ENCODE measurements at places on chromosomes 7 and 10.

GRCh38 chr7:85196696-85197095 lies 9.8 kb upstream of the SEMA3D start:
- DNase-seq, result no peak

DNA sequence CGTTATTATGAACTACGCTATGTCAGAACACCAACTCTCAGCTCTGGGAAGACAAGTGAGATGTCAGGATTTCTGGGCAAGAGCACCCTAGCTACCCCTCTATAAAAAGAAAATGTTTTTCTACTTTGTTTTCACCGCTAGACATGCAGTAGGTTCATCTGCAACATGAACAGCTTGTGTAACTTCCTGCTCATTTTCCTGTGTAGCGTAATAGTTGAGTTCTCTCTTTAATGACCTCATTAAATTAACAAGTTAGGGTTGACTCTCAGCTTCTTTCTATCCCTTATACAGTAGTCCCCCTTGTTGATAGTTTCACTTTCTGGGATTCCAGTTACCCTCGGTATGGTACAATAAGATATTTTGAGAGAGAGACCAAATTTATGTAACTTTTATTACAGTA lies 329.4 kb upstream of the ZNF32 start:
- no peak for DNase-seq

DNA sequence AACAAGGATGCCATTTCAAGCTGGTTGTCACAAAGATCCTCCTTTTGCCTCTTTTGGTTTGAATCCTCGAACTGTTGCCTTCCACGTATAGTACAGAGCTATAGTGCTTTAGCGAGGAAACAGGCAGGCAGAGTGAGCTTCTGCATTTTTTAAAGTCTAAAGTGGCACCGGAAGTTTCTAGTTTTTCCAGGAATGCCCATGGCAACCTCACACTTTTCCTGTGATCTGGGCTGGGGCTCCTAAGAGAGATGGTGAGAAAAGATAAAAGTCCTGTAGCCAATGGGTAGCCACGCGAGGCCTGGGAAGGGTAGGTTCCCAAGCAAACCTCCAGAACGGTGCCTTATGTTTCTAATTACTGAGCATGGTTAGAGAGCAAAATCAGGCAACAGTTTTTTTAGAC lies 76.7 kb downstream of the CALD1 start:
- no peak for DNase-seq

GRCh38 chr7:139745678-139746143 lies 32.1 kb downstream of the HIPK2 start:
- DNase-seq, result no peak

DNA sequence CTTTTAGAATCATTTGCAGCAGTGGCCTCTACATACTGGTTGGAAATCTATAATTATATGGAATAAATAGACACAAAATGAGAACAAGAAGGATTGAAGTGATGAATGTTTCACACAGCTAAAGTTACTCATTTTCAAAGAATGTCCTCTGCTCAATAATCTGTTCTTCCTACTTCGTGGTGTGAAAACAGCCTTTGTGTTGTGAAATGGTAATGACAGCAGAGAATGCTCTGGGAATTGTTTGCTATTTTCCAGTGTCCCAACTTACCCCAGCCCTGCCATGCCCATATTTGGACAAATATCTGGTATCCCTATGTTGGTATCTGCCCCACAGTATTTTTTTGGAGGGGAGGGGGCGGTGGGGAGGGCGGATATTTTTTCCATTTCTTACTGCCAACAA lies 130.4 kb downstream of the GLI3 start:
- DNase-seq, result peak; percentile 45

GRCh38 chr10:32068569-32068968 lies 12.3 kb upstream of the KIF5B start:
- DNase-seq, result no peak

GRCh38 chr10:36385693-36386092 lies 739.7 kb upstream of the ANKRD30A start:
- DNase-seq, result no peak

DNA sequence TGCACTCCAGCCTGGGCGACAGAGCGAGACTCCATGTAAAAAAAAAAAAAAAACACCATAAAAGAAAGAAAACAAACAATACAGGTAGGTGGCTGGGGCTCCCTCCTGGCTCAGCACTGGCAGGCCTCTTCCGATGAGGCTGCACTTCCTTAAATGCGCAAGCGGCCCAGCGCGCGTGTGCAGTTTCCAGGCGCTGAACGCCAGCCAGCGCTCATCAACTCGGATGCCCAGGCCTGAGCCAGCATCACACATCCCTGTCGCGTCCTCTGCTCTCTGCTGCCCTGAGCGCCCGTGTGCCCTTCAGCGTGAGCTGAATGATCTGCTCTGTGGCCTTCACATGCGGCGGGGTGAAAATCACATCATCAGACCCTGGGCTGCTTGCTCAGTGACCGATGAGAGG lies 31.8 kb downstream of the NUDT1 start:
- no peak for DNase-seq

DNA sequence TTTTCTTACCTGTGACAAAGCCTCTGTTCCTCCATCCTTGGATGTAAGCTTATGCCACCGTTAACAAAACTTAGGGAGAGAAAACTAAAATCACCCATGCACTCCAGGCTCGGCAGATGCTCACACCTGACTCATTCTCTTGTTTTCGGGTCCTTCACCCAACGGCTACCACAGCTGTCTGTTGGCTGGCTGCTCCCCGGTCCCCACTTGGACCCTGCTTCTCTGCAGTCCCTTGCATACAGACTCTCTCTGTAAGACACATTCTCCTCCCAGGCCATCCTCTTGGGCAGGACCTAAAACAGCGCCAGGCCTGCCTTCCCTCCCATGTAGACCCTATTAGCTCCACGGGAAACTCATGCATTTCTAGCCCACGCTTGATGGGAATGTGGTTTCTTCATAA lies 12.1 kb upstream of the INHBA start:
- DNase-seq, result no peak

- DNase-seq, result no peak
Measured at GRCh38 chr7:29154076-29154475, 7.7 kb upstream of the CPVL start.

GRCh38 chr10:89738551-89739209 lies 37.3 kb downstream of the KIF20B start:
- no peak for DNase-seq

DNA sequence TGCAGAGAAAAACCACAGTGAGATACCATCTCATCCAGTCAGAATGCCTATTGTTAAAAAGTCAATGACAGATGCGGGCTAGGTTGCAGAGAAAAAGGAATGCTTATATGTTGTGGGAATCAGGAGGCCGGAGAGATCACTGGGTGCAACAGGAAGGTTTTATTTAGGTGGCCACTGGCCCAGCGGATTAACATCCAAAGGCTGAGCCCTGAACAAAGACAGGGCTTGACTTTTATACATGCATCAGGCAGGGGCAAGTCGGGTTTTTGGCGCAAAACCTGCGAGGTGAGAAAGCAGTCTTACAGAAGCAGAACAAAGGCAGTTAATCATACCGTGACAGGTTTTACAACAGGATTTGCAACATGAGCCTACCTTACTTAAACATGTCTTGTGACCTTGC lies 620 bp downstream of the ZNF117 start:
- DNase-seq, result no peak

- no peak for DNase-seq
Measured at GRCh38 chr7:1986366-1987083, 246.2 kb downstream of the MAD1L1 start.

GRCh38 chr10:129679207-129679606 lies 212.2 kb downstream of the MGMT start:
- no peak for DNase-seq

GRCh38 chr7:89776980-89777379 lies 377.3 kb upstream of the STEAP1 start:
- no peak for DNase-seq

DNA sequence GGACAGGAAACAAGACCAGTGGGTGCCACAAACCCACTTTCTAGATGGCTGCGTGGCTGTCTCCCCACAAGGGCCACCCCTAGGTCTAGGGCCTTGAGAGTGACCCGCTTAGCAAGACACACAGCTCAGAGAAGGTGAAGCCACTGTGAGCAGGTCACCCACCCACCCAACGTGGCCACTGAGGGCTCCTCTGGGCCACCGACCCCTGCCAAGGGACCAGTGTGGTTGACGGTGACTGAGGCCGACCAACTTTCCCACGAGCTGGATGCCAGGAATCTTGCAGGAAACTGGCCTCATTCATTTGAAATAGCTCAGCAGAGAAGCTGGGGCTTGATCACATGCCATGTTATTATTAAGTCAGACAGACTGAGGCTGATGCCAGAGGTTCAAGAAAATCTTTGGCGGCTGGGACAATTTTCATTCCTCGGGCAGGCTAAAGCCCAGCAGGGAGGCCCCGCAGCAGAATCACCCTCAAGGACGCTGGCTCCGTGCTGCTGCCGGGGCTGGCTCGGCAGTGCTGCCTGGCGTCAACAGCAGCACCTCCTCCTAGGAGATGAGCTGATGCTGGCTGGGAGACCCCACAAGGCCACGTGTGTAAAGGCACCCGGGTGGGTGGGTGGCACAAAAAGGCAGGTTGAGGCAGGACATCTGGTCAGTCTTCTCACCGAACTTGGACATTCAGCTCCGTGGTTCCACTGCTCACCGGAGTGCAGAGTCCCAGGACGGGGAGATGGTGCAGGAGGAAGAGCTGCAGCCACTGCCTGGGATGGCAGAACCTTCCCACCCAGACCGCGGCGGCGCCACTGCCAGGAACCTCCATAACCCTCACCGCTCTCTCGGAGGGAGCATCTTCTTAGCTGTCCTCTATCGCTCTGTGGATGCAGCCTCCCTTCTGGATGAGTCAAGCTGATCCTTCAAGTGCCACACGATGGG lies 57.8 kb downstream of the ZRANB1 start:
- DNase-seq, result peak; percentile 85

DNA sequence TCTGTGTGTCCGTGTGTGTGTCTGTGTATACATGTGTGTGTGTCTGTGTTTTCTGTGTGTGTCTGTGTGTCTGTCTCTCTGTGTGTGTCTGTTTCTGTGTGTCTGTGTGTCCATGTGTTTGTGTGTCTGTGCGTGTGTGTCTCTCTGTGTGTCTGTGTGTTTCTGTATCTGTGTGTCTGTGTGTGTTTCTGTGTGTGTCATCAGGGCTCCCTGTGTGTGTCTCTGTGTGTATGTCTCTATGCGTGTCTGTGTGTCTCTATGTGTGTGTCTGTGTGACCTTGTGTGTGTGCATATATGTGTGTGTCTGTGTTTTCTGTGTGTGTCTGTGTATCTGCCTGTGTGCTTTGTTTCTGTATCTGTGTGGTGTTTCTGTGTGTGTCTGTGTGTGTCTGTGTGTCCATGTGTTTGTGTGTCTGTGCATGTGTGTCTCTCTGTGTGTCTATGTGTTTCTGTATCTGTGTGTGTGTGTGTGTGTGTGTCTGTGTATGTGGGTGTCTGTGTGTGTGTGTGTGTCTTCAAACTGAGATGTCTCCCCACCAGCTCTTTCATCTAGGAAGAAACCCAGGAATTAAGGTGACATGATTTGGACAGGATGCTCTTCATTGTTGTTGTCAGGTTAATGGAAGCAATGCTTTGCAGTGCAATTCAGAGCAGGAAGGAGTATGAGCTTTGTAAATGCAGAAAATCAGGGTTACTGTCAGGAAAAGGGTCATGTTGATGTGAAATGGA lies 20.7 kb upstream of the PPIF start:
- DNase-seq, result no peak

DNA sequence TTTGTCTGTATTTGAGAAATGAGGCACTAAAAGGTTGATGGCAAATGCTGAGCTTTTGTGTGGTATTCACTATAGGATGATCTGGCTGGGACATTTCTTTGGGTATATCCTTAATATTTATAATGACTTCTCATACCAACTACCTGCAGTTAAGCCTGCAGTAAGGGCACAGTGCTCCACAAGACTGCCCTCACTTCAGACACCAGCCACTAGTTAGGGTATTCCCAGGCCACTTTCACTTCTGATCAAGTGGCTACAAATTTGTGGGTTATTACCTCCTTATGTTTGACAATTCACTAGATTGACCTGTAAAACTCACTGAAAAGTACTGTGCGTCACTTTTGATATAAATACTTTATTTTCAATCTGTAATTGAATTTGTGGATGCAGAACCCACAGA lies 20.3 kb downstream of the CCDC126 start:
- DNase-seq, result no peak

GRCh38 chr7:2440608-2441245 lies 35.5 kb downstream of the GRIFIN start:
- peak; percentile 7 for DNase-seq

DNA sequence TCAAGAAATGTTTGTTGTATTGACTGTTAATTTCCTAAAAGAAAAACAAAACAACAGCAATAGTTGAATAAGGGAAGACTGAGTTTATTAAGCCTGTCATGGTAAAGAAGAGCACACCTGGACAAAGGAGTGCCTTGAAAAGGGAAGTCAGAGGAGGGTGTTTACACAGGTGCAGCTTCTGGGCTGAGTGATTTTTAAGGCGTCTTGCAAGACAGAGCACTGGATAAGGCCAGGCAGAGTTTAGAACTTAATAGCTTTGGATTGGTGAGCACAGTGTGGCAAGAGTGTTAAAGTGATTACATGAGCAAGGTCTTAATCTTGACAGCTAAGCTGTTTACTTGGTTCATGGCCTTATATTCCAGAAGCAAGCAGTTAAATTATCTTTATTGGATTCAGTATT lies 423.2 kb downstream of the CNTNAP2 start:
- DNase-seq, result no peak

GRCh38 chr7:102453319-102453718 lies 11.3 kb downstream of the ALKBH4 start:
- no peak for DNase-seq

- peak; percentile 66 for DNase-seq
Measured at GRCh38 chr10:28975891-28976531, 298.7 kb downstream of the BAMBI start.

GRCh38 chr10:11683529-11684320 lies 58.5 kb upstream of the ECHDC3 start:
- DNase-seq, result no peak

DNA sequence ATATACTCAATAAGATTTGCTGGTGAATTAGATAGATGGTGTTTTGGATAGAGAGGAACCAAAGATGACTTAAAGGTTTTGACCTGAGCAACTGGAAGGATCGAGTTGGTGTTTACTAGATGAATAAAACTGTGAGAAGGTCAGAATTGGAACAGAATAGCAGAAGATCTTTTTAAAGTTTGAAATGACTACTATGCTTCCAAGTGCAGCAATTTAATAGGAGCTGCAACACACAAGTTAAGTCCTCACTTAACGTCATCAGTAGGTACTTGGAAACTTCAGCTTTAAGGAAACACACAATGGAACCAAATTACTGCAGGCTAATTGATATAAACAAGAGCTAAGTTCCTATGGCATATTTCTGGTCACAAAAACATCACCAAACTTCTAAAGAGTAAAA lies 86.5 kb downstream of the RTKN2 start:
- DNase-seq, result no peak

GRCh38 chr10:24114556-24114955 lies 94.4 kb upstream of the KIAA1217 start:
- peak; percentile 4 for DNase-seq

GRCh38 chr10:110980807-110981206 lies 61.4 kb downstream of the SHOC2 start:
- no peak for DNase-seq

- peak; percentile 80 for DNase-seq
Measured at GRCh38 chr7:142603870-142604448, 145.3 kb upstream of the PRSS1 start.

All from fibroblast of pulmonary artery (primary cell).